Thymus (tissue), 14 donors: ENCODE measurements at places on chromosomes 11 and 22.

DNA sequence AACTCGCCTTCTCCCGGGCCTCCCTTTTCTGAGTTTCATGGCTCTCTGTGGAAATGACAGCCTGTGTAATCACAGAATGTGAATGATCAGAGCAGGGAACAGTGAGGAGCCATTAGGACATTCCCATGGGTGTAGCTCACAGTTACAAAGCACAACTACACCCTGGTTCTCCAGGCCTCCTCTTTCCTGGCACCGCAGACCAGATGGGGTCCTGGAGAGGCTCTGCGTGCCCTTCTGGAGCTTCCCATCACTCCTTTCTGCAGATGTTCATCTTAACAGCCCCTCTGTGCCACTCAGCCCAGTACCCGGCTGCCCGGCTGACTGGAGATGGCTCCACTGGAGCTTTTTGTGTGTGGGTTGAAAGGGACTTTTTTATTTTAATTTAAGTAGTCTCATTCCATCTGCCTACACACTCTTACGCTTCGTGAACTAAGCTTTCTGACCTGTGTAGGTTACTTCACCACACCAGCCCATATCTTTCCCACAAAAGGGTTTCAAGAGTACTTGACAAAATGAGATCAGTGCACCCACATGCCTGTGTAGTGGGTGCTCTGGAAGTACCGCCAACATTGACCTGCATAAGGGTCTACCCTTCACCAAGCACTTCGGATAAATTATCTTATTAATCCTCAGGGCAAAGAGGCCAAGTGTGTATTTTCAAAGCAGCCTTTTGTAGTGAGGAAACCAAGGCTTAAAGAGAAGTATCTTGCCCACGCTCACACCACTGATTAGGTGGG, 29.8 kb downstream of the SREBF2 start:
- DNase-seq: no peak

DNA sequence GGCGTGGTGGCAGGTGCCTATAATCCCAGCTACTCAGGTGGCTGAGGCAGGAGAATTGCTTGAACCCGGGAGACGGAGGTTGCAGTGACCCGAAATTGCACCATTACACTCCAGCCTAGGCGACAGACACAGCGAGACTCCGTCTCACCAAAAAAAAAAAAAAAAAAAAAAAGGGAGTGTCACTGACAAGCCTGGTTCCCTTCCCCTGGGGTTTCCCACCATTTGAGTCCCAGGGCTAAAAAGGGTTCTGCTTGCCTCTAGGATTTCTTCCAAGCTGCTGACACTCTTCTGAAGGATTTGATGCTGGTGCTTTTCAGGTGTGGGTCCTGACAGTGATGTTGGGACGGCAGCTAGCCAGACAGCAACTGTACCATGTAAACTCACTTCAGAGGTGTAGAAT, 1.3 kb upstream of the CCDC88B start:
- no peak for DNase-seq

DNA sequence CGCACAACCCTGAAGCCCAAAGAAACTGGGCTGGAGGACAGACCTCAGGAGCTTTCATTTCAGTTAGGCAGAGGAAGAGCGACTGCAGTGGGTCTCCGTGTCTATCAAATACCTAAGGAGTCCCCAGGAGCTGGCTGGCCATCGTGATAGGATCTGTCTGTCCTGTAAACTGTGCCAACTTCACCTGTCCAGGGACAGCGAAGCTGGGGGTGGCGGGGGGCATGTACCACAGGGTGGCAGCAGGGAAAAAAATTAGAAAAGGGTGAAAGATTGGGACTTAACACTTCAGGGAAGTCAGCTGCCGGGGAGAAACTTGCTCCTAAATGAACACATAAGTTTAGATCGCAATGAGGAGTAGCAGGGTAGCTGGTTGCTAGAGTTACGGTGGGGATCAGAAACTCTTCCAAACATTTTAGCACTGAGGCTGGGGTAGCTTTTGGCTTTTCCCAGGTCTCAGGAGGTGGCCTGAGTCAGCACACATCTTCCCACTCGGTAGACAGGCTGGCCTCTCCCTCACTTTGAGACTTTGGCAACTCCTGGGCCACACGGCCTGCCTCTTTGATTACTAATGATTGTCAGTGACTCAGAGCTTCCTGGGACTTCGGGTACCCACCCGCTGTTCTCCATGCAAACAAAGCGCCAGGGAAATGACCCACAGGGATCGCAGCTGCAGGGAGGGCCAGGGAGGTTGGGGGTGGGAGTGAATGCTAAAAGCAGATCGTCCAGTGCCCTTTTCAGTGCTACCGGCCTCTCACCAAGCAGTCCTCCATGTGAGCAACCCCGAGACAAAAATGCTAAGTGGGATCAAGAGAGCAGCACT, 2.9 kb upstream of the MTFP1 start:
- no peak for DNase-seq

DNA sequence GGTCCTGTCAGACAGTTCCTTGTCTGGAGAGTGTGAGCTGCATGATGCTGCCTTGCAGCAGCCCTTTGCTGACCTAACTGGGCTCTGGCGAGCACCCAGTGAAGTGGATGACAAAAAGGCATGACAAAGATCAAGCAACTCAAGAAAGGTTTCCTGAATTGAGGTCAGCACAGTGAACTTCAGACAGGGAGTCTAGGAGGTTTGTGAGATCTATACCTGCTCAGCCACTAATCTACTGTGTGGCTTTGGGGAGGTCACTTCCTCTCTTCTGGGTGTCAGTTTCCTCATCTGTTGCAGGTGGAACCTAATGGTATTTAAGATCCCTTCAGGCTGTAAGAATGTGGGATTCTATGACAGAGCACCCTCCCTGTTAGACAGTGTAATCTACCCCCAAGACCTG, 213.9 kb upstream of the NARS2 start:
- DNase-seq: no peak

GRCh38 chr22:31692186-31692886, 30.3 kb upstream of the PISD start:
- no peak for DNase-seq

DNA sequence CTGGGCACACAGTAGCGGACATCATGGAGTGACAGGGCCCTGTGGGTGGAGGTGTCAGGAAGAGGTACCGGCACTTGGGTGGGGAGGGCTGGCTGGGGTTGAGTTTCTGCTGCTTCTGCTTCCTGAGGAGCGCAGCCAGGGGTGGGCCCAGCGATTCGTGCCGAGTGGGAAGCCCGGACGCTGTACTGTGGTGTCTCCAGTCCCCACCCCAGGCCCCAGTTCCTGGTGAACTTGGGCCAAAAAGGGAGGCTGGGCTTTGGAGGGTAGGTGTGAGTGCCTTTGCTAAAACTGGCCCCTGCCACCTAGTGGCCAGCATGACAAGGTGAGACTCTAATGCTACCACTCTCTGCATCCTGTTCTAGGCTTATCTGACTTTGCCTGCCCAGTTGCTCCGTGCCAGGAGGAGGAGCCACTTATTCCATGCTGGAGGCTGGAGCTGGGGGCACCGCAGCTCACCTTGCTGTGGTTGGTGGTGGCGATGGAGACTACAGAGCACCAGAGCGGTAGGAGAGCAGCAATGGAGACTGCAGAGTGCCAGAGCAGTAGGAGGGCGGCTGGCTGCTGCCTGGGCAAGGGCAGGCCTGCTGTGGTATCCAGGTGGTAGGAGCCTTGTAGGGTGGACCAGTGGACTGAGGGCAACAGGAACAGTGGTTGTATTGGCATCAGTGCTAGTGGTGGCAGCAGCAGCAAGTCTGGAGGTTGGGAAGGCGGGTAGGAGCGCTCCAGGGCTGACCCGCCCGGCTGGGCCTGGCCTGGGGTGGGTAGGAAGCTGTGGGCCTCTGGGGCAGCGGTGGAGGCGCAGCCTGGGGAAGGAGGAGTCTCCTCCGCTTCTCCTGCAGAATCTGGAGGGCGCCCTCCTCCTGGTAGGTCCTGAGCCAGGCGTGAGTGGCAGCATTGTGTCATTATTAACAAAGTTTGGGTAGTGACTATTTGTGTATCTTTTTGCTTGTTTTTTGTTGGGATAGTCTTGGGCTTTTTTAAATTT, 2.2 kb upstream of the RFPL2 start:
- no peak for DNase-seq

GRCh38 chr11:64121663-64122410, 44.1 kb downstream of the MACROD1 start:
- no peak for DNase-seq
